Activated CD4-positive, alpha-beta T cell treated with anti-CD3 and anti-CD28 coated beads, Interleukin-2, amount 50 U/mL, for 1 hour (primary cell): ENCODE measurements at places on chromosomes 1 and 21.

- no peak for DNase-seq
These were observed 252.5 kb upstream of the RGS18 start for GRCh38 chr1:191905781-191906180.

DNA sequence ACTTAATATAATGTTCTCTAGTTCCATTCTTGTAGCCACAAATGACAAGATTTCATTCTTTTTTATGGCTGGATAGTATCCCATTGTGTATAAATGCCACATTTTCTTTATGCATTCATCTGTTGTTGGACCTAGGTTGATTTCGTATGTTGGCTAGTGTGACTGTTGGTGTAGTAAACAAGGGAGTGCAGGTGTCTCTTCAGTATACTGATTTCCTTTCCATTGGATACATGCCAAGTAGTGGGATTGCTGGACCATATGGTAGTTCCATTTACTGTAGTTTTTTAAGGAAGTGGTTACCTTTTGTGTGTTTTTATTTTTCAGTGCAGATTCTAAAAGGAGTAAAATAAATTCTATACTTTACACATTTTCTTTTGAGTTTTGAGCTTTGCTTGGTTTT lies 5.7 kb downstream of the PARK7 start:
- no peak for DNase-seq

DNA sequence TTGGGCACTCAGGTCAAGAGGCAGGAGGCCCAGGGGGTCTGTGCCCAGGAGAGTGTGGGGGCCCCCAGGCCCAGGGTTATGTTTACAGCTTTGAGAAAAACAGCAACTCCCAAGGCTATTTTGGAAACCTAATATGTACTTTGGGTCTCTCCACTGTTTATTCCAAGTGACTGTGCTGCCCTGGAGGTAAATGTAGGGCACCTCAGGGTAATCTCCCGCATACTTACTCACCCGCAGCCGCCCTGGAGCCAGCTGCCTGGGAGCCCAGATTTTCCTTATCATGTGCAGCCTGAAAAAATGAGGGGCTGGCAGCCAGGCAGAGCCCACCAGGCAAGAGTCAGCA lies 20.0 kb downstream of the IFFO2 start:
- no peak for DNase-seq

DNA sequence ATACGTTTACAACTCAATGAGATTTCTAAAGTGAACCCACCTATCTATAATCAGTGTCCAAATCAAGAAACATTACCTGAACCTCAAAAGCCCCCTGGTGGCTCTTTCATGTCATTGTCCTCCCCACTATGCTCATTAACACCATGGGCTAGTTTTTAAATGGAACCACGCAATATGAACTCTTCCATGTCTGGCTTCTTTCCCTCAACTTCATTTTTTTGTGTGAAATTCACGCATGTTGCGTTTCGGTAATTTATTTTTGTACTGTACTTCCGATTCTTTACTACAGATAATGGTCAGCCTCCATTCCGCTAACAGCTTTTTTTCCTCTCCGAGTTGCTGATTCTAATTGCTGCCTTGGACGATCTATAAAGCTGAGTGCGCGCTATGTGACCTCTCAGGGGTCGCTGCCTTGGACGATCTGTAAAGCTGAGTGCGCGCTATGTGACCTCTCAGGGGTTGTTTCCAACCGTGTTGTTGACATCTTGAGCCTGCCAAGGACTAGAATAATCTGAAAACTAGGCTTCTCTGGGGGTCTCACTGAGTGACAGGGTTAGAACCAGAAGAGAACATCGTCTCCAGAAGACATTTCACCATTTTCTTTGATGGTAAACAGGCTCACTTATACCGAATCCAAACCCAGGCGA lies 1.1 kb upstream of the CACYBP start:
- peak; percentile 33 for DNase-seq

GRCh38 chr1:226475142-226475511 lies 67.2 kb upstream of the PARP1 start:
- DNase-seq: no peak

DNA sequence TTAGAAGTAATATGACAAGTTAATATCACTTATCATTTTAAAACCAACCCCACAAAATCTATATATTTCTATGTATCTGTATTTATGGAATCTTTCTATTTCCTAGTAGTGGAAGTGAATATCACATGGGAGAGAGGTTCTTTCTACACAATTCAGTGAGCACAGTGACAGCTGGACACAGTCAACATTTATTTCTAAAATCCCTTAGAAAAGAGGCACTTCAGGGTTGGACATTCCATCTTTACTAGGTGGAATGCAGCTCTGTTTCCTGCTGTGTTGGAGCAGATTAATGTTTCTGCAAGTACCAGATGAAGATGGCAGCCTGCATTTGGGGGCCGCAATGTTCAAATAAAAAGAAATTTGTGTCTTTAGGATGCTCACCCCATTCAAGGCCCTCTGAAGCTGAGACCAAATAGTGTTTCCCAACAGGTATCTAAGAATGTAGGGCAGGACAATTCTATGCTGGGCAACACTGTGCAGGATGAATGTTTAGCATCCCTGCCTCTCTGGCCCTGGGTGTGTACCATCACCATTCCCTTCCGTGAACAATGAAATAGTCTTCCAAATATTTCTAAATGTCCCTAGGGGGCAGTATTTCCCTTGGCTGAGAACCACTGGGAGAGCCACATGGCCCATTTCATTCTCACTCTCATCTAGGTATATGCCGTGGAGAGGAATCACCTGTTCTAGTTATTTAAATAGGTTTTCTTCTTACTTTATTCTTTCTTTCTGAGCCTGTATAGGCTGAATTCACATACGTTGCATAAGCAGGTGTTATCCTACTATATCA lies 394.8 kb downstream of the PRDM2 start:
- no peak for DNase-seq

DNA sequence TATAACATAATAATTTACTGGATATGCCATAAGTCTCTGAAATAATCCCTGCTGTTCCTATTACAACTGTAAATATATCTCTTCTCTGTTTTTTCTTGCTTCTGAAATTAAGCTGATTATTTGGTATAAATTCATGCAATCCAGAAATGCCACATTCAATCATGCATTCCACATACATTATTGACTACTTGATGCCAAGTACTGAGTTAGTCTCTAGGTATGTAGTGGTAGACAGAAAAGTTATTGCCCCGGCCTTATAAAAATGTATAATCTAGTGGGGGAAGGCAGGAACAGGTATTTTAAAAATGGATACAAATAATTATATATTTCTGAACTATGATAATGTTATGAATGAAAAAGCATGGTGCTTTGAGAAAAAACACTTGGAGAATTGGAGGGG lies 338.6 kb upstream of the SNX7 start:
- DNase-seq: no peak

GRCh38 chr1:56301791-56302190 lies 277.6 kb downstream of the PLPP3 start:
- DNase-seq: no peak

DNA sequence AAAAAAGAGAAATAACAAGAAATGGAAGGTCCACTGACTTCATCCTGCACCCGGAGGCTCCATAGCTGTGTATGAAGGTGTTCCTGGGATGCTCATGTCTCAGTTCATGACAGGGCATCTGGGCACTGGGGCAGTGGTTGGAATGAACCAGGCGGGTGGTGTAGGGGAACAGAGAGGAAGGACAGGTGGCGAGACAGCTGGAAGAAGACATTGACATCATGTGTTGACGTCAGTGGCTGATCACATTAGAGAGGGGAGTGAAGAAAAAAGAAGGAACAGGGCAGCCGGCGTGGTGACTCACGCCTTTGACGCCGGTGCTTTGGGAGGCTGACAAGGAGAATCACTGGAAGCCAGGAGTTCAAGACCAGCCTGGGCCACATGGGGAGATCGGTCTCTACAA lies 50.1 kb downstream of the HUNK start:
- no peak for DNase-seq

DNA sequence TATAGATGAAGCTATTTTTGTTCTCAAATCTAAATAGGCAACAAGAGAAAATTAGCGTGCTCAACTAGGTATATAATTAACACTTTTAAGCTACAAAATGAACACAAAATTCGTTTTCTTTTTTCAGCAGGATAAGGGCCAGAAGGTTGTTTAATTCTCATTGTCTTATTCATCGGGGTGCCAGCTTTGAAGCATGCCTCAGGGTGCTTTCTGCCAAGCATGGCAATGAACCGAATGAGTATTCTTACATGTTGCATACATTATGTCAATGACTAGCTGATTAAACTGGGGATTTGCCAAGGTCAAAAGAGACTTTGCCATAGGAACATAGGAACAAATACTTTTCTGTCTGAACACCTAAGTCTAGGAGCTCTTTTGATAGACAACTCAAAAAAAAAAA lies 102.0 kb upstream of the MAP1LC3C start:
- no peak for DNase-seq

- DNase-seq: no peak
These were observed 24.8 kb downstream of the FBXO2 start for GRCh38 chr1:11629184-11630016.

GRCh38 chr1:231546693-231547092 lies 18.2 kb downstream of the TSNAX start:
- no peak for DNase-seq

DNA sequence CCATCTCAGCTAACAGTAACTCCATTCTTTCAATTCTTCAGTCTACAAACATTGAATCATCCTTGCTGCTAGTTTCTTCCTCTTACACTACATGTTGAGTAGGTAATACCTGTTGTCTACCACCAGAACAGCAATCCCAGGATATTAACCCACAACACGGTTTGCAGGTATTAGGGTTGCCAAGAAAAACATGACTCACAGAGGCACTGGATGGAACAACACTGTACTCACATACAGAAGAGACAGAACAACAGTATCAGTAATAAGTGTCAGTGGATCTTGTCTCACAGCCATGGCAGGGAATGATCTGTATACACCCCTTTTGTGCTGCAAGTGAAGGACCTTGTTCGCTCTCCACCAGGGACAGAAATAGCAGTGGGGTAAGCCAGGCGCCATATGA lies 212.1 kb downstream of the GPR52 start:
- no peak for DNase-seq

DNA sequence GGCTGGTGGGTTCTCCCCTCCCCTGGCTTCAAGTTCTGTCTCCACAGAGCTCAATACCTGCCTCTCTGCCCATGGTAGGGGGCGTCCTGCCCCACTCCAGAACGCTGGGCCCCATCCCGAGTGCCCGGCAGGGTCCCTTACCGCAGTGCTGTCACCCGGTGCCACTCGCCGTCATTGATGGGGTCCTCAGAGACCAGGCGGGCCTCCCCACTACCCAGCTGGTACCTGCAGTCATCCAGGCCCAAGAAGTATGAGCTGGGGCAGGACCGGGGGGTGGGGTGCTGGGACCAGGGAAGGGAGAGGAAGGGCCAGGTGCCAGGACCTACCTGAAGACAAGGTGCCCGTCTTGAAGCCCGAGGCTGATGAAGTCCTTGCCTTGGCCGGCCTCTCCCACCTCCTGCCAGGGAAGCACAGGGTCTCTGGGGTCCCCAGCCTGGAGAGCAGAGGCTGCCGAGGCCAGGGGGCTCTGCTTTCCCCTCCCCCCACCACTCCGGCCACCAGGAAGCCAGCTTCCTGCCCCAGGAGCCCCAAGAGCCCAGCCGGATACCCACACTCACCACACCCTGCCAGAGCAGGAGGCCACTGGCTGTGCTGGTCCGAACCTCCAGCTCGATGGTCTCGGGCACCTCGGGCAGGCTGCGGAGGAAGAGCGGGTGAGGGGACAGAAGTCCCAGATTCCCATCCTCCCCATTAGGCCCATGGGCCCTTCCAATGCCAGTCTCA lies 12.1 kb downstream of the LDLRAD2 start:
- DNase-seq: no peak

DNA sequence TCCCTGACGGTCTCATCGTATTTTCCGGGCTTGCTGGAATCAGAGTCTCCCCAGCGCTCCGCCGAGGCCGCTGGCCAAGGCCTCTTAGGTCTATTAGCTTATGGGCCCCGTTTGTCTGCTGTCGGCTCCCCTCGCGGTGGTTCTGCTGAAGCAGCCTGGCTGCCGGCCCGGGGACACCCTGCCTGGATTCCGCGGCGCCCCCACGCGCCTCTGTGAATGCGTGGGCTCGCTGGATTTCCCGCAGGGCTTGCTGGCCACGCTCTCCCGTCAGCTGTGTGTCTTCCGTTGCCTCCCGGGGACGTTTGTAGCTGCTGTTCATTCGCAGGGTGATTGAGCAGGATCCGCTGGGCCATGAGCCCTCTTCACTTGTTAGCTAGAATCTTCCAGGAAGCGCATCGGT lies 8.4 kb downstream of the LRRC3 start:
- DNase-seq: no peak

DNA sequence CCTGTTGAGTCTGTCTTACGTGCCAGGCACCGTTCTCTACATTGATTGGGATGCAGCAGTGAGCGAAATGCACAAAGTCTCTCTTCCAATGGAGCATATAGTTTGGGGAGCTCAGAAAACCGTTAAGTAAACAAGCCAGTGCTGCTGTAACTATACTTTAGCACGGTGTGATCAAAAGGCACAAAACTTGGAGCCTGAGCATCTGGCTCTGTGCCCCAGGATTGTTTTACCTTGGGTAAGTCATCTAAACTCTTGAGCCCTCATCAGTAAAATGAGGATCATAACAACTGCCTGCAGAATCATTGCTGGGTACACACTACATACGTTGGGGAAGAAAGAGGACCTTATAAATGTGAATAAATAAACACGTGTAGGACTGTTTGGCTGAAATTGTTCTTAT lies 1.8 kb downstream of the HHIPL2 start:
- no peak for DNase-seq

GRCh38 chr1:230861970-230862595 lies 6.2 kb downstream of the C1orf198 start:
- DNase-seq: no peak

DNA sequence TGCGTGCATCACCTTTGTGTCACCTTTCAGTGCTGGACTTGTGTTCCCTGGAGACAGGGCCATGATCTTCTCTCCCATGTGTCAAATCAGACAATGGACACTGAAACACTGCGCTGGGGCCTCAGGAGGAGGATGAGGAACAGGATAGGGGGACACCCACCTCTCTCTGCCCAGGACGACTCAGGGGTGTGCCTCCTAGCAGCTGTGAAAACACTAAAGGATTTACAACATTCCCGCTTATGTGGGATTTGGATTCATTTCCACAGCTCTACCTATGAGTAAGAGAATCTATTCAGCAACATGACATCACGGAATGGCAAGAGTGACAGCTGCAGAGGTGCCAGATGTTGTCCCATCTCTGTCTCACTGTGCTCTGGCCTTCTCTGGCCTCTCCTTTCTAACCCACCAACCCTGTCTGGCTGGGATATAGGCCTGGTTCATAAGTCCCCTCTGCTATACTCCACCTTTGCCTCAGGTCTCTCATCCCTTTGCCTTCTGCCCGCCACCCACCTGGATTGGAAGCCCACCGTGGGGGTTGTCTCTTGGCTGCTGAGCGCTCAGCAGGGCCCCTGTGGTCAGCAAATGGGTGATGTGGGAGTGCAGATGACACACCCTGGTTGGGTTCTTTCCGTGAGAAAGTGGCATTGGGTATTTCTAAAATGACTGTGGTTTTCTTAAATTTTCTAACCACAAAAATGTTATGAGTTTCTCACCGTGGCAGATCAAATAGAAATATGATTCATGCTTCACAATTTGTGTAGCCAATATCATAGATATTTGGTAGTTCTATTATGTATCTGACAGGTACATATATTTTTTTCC lies 47.1 kb upstream of the TLR5 start:
- DNase-seq: peak; percentile 43
